Smooth muscle cell of the pulmonary artery (primary cell): ENCODE measurements at places on chromosomes 2 and 18. TPM values are rescaled to one million over a fixed set of nuclear protein-coding genes. Genes with fewer than 3 reads are reported as not detected.

Gene RSAD2
- total RNA-seq = 0.20 and 0.33 TPM in 2 replicates

Gene CLEC4F
- not detected in 2 replicates for total RNA-seq

Gene NCKAP5
- 0.76 and 5.7 TPM in 2 replicates for total RNA-seq

Gene BZW1
- 629 and 710 TPM in 2 replicates for total RNA-seq

Gene TUBA3E
- total RNA-seq = not detected in 2 replicates

Gene IL37
- total RNA-seq = not detected in 2 replicates

Gene SP9
- not detected in 2 replicates for total RNA-seq

Gene EML4
- 40.8 and 59.7 TPM in 2 replicates for total RNA-seq

Gene LIMS4
- total RNA-seq = 3.1 and 9.4 TPM in 2 replicates

Gene PRKAG3
- total RNA-seq = 0.10 and 0.52 TPM in 2 replicates

Gene CXCR2
- total RNA-seq = not detected in 2 replicates

Gene ANKRD62
- total RNA-seq = not detected in 2 replicates
